ENCODE measurements at places on chromosomes 7 and 10.
A peak's percentile ranks its signal among the peaks of the same experiment; 100 is the strongest.

GRCh38 chr10:2054728-2055127 lies 317.4 kb upstream of the ADARB2 start:
- no peak for DNase-seq

DNA sequence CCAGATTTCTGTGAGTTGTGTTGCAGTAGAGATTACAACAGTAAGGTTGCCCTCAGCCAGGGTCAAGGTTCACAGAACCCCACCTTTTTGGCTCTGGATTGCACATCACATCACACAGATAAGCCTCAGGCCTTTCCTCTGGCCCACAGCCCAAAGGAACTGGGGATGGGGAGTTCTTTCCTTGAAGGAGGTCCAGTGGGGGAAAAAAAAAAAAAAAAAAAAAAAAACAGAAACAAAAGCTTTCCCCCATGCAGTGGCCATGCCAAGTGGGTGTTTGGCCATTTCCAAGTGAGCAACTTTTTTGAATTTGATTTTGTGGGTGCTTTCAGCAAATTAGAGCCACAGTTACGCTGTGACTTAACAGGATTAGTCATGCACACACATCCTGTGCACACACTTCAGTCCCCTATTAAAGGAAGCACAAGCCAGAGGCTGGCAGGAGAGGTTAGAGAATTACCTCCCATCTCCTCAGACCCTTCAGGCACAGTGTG lies 79.3 kb upstream of the NANOS1 start:
- no peak for DNase-seq

DNA sequence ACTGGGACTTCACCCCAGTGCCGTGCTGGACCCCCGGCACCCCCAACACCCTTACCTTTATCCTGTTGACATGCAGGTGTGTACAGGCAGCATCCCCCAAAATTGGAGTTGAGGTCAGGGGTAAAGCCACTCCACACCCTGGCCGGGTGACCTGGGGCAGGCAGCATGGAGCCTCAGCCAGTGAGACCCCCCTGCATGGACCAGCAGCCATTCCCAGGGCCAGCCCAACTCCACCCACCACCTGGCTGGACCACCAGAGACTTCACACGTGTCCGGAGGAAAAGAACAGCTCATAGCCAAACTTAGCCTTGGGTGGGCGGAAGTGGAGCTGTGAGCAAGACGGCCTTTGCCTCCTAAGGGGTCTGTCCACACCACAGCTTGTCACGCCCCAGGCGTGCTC lies 413.0 kb upstream of the FOXK1 start:
- no peak for DNase-seq

DNA sequence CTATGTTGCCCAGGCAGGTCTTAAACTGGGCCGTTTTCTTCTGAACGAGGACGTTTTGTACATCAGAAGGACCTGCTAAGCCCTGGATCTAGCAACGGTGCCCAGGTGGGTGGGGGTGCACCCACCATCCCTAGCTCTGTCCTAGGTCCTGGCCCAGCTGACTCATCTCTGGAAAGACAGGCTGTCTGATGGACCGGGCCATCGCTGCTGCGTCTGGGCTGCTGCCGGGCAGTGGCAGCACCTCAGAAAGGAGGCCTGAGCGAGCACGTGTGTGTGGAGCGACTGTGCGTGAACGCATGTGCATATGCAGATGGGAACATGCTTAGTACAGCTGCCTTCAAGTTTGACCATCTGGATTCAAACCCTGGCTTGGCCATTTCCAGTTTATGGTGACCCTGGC lies 7.3 kb upstream of the ELFN1 start:
- no peak for DNase-seq

DNA sequence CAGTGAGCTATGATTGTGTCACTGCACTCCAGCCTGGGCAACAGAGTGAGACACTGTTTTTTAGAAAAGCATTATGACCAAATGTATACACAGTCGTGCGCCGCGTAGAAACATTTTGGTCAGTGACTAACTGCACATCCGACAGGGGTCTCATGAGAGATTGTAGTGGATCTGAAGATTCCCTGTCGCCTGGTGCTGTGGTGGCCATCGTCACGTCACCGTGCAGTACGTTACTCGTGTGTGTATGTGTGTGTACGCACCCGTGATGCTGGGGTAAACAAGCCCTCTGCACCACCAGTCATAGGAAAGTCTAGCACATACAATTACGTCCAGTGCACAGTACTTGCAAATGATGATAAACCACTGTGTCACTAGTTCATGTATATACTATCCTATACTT lies 109.4 kb downstream of the ELFN1 start:
- no peak for DNase-seq

- DNase-seq = no peak
Observed at GRCh38 chr10:17506390-17506789, 52.0 kb upstream of the ST8SIA6 start.

- no peak for DNase-seq
Observed at GRCh38 chr7:41977151-41977651, 259.8 kb downstream of the GLI3 start.

GRCh38 chr10:59181668-59182067 lies 5.2 kb downstream of the PHYHIPL start:
- no peak for DNase-seq

DNA sequence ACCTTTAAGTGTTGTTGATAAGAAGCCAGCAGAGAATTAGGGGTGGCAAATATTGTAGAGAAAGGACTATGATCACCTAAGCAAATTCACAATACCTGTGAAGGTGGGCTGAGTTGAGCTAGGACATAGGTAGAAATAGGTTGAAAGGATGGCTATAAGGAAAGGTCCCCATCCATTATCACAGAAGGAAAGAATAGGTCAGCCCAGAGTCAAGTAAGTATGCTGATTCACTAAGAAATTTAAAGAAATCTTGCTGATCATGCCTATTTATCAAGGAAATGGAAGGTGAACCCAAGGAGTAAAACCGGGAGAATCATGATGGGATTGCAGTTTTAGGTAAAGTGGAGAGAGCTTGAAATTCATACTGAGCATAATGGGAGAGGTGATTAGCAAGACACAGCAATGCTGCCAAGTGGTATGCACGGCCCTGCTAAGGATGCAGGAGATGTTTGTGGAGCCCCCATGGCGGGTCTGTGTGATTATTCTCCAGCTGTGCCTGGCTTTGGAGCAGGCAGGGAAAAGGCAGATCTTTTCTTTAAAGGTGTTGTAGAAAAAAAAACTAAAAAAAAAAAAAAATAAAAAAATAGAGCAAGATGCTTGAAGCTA lies 399.4 kb downstream of the PLXDC2 start:
- DNase-seq = no peak

GRCh38 chr7:51027106-51027934 lies 244.6 kb upstream of the GRB10 start:
- DNase-seq = no peak

DNA sequence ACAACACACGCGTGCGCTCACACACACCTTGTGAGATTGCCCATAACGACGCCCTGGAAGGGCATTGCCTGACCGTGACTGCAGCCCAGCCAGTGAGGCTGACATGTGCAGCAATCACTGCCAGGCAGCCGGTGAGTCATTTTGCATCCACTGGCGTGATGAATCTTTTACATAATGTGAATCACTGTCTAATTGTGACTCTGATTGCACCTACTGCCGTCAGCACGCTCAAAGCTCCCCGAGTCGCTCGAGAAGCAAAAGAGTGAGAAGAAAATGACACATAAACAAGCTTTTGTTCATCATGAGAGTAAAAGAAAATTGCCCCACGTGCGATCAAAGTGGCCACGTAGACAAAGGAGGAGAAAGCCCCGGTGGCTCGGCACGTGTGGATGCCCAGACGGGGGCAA lies 117.4 kb upstream of the PFKP start:
- DNase-seq = peak; percentile 63

DNA sequence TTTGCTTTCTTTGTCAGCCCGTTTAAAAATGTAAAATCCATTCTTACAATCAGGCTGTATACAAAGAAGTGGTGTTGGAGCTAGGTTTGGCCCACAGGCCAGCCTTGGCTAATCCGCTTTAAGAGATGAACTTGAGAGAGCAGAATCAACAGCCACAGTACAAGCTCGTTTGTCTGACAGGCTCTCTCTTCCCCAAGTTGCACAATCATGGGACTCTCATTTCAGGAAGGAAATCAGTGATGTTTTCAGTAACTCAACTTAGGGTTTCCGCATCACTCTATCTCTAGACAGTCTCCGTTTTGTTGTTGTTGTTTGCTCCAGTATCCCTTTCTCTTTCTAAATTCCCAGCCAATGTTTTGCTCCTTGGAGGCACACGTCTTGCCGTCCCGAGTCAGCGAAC lies 582.0 kb upstream of the MKI67 start:
- DNase-seq = no peak

DNA sequence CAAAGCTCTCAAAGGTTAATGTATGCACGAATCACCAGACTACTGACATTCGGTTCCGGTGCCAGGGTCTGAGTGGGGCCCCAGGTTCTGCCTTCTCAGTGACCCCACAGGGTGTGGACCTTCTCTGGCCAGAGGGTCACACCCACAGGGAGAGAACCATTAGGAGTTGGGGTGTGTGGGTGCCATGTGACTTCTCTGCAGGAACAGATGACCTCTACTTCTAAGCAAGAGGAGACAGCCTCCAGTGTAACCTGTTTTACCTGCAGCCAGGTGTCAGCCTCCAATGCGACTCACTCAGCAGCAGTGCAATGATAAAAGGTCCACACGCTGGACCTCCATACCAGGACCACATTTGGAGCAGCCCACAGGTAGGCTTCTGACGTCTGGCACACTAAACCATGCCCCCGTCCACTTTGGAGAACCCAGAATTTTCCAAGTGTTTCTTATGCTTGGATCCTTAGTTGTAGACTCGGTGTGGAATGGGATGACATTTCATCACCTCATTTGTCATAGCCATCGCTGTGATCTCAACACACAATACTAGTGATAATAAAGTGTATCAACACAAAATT lies 16.2 kb upstream of the INSIG1 start:
- no peak for DNase-seq

GRCh38 chr10:129531969-129532660 lies 65.1 kb downstream of the MGMT start:
- DNase-seq = no peak

- no peak for DNase-seq
Observed at GRCh38 chr10:24393201-24393600, 184.3 kb downstream of the KIAA1217 start.

GRCh38 chr7:3415861-3416312 lies 114.8 kb downstream of the SDK1 start:
- no peak for DNase-seq

GRCh38 chr7:157347217-157347904 lies 10.6 kb downstream of the DNAJB6 start:
- DNase-seq = no peak

DNA sequence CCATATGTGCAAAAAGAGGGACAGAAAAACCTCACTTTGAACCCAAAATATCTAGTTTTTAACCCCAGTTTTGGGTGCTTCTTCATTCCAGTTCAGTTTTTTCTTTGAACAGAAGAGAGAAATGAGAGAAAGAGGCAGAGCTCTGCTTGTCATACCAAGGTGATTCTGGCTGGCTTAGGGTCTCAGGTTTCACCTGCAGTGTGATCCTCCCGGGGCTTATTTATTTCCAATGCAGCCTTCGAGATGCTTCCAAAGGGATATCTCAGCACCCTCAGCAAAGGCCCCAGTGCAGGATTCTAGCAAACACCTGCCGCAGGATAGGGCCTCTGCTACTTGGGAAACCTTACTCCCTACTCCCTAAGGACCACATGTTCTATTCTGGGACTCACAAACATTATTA lies 131.3 kb downstream of the WDR11 start:
- no peak for DNase-seq

GRCh38 chr10:75191821-75192568 lies 18.6 kb upstream of the VDAC2 start:
- no peak for DNase-seq

- DNase-seq = no peak
Observed at GRCh38 chr7:106178593-106179134, 66.6 kb upstream of the SYPL1 start.

- no peak for DNase-seq
Observed at GRCh38 chr7:17498230-17498629, 199.8 kb downstream of the AHR start.

DNA sequence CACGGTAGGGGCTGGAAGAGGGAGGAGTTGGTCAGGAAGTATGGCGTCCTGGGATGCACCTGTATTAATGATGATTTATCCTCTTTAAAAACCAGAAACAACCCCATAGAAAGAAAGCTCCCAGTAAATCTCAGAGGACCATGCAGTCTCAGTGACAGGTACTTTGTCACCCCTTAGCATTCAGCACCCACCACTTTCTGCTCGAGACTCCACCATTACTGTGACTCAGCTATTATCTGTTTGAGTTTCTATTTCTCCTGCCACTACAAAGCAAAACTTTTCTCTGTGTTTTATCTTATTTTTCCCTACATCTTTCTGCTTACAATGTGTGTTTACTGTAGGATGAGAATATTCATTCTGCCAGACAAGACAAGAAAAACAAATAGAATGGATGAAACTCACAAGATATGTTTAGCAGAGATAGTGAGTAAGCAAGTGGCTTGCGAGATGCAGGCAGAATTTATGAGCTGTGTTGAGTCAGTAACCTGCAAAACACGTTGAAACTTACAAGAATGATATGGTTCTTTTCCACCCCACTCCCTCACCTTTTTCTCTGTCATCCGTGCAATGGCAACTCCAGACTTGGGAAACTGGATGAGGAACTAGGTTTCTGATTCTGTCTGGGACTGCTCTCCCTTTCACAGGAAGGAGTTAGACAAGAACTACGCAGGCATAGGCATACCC lies 127.1 kb downstream of the AOAH start:
- no peak for DNase-seq

- no peak for DNase-seq
Observed at GRCh38 chr7:3807824-3808223, 506.8 kb downstream of the SDK1 start.

DNA sequence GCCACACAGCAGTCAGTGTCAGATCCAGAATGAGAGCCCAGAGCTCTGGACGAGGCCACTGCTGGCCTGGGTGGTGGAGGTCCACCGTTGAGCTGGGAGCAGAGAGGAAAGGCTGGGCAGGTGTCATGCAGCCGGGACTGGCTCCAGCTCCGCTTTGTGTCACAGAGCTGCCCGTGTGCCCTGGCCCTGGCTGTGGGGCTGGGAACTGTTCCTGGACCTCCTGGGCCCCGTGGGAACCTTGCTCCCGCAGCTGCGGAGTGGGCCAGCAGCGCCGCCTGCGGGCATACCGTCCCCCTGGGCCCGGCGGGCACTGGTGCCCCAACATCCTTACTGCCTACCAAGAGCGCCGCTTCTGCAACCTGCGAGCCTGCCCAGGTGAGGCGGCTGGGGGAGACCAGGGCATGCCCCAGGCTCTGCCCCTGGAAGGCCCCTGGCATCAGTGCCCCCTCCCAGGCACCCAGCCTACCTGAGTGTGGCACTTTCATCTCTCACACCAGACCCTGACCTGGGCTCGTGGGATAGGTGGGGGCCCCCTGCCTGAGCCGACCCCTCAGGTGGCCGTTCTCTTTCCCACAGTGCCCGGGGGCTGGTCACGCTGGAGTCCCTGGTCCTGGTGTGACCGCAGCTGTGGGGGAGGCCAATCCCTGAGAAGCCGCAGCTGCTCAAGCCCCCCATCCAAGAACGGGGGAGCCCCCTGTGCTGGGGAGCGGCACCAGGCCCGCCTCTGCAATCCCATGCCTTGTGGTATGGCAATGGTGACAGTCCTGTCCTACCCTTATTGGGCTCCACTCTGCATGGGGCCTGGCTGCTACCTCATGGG lies 18.8 kb upstream of the ZNF862 start:
- no peak for DNase-seq

GRCh38 chr7:159056737-159057136 lies 87.9 kb downstream of the VIPR2 start:
- DNase-seq = no peak

GRCh38 chr10:74300666-74301065 lies 149.6 kb downstream of the ADK start:
- DNase-seq = no peak

Measured in activated CD8-positive, alpha-beta memory T cell treated with anti-CD3 and anti-CD28 coated beads, Interleukin-2, amount 50 U/mL, for 48 hours (primary cell).